ENCODE measurements at places on chromosomes 11 and 22.

- peak; percentile 20 for DNase-seq
Observed at GRCh38 chr11:101721270-101721669, 137.5 kb upstream of the TRPC6 start.

DNA sequence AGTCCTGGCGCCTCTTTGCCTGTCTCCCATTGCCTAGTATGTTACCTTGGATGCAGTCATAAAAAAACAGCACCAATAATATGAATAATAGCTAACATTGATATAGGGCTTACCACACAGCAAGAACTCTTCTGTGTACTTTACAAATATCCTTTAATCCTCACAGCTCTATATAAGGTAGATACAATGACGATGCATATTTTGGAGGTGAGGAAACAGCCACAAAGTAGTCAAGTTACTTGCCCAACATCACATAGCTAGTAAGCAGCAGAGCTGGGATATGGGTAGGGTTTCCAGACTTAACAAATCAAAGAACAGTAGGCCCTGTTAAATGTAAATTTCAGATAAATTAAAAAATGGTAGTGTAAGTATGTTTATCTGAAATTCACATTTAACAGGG, 128.8 kb downstream of the ST3GAL4 start:
- DNase-seq: no peak

DNA sequence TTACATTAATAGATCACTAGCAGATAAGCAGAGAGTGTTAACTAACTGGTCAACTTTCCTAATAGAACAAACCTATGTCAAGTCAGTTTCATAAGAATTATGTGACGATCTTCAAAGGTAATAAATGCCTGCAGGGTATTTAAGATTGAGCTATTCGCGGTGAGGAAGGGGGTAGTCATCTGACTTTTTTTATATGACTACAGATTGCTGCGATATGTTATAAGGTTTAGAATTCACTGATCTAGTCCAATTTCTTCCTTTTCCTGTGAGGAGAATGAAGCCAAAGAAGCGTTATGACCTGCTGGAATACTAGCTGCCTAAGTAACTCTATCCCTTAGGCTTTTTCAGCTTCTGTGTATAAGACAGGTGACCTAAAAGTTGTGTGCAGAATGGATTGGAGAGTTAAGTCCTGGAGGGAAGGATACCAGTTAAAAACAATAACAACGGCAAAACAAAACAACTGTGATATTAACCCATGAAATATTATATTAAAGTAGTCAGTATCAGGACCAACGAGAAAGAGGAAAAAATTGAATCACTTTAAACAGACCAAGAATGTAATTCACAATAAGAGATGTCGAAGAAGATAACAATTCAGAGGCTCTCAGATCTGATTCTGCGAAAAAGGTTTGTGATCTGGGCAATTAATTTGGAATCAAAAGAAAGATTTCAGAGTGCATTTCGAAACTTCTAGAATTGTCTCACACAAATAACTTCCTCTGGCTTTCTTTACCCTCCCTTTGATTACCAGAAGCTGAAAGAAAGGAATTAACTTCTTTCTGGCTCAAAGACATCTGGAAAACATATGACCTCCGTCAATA, 630 bp downstream of the CASP4 start:
- DNase-seq: no peak

GRCh38 chr22:38728871-38729796, 23.4 kb downstream of the GTPBP1 start:
- DNase-seq: no peak

DNA sequence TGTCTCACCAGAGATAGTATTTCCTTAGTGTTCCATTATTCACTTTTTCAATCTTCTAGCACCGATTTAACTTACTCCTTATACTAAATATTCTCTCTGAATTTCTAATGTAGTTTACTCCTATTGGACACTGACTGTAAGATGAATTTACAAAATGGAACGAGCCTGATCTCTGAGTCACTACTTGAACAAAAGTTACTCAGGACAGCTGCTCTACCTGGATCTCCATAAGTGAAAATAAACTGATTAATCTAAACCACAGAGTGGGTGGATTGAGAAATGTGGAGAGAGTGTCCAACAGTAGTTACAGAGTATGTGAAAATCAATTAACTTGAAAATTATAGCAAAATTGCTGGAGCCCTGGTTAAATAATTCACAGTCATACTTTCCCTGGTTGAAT, 141.7 kb upstream of the CHORDC1 start:
- DNase-seq: no peak

- no peak for DNase-seq
Observed at GRCh38 chr22:26333088-26333800, 95.8 kb upstream of the ASPHD2 start.

DNA sequence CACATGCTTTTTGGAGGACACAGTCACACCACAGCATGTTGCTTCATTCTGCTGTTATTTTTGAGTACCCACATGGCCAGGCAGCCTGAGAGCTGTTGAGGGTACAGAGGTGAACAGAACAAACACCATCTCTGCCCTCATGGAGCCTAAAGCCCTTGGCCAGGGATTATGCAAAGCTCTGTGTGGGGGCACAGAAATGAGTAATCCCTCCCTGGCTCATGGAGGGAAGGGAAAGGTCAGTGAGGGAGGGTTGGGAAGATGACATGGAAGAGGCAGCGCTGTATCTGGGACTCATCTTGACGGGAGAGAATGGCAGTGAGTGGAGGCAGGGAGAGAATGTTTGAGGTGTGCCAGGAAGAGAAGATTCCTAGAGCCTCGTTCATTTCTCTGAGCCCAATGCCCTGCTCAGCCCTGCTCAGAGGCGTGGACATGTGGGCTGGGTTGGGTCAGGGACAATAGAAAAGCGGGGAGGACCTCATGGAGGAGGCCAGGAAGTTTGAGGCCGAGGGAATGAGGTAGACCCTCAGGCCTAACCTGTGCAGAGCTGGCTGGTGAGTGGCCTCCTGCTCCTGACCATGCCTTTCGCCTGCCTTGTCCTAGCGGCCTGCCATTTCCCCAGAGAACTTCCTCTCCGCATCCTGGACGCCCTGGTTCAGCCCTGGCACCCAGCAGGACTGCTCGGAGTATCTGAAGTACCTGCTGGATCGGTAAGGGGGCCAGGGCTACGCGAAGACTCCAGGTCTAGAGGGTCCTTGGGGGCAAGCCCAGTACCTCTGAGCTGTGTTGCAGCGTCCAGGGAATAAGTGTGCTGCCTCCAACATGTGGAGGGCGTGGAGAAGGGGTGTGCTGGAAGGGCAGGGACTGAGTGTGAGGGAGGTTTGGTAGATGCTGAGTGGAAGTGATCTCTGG, 19.8 kb downstream of the USP35 start:
- no peak for DNase-seq

DNA sequence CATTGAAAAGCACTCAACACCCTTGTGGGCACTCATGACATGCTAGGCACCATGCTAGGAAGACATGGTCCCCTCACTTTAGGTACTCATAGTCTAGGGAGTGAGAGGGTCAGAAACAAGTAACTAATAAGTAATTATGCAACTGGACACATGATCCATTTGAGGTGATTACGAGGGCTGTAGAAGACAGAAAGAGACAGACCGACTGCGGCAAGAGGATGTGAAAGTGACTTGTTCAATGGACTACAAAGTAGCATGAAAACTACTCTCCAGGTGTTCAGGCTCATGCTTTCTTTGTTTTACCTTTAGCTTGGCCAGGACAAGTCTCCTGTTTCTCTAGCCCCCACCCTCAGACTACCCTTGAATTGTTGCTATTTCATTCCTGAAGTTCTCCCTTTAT, 310.8 kb upstream of the SORL1-AS1 start:
- no peak for DNase-seq

DNA sequence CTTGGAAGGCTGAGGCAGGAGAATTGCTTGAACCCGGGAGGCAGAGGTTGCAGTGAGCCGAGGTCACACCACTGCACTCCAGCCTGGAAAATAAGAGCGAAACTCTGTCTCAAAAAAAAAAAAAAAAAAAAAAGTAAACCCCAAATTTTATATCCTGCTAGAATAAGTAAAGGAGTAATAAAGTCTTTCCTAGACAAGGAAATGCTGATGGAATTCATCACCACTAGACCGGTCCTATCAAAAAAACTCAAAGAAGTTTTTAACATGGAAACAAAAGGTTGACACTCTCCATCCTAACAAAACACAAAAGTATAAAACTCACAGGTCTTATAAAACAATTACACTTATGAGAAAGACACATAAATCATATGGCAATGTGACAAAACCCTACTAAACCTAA, 213.9 kb downstream of the SBF2 start:
- no peak for DNase-seq

- DNase-seq: no peak
Observed at GRCh38 chr22:30495041-30495784, 10.3 kb downstream of the SEC14L4 start.

GRCh38 chr22:23862103-23862502, 4.4 kb downstream of the SLC2A11 start:
- DNase-seq: peak; percentile 34

GRCh38 chr11:87265979-87266378, 228.2 kb downstream of the TMEM135 start:
- DNase-seq: no peak

DNA sequence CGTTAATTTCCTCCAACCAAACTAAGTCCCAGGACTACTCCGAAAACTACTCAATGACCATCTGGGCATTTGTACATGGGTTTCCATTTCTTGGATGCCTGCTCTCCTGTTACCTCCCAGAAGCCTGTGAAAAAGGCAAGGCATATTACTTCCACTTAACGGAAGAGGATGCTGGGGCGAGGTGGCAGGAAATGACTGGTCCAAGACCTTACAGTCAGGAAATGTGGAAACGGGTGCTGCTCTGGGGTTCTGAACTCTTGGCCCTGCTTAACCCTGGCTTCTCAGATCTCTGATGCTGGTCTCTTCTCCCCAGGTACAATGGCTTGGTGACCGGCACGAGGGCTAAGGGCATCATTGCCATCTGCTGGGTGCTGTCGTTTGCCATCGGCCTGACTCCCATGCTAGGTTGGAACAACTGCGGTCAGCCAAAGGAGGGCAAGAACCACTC, 12.9 kb downstream of the ADORA2A start:
- DNase-seq: no peak

DNA sequence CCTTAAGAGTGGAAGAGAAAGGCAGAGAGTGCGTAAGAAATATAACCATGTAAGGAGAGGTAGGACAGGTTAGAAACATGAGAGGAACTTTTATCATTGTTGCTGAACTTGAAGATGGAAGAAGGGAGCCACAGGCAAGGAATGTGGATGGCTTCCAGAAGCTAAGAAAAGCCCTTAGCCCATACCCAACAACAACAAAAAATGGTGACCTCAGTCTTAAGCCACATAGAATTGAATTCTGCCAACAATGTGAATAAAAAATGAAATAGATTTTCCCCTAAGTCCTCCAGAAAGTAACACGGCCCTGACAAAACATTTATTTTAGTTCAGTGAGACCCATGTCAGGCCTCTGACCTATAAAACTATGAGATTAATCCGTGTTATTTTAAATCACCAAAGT, 767.3 kb downstream of the FAM181B start:
- DNase-seq: no peak

- no peak for DNase-seq
Observed at GRCh38 chr22:37115032-37115431, 5.5 kb upstream of the TMPRSS6 start.

GRCh38 chr11:113992459-113993110, 17.7 kb downstream of the HTR3A start:
- no peak for DNase-seq

DNA sequence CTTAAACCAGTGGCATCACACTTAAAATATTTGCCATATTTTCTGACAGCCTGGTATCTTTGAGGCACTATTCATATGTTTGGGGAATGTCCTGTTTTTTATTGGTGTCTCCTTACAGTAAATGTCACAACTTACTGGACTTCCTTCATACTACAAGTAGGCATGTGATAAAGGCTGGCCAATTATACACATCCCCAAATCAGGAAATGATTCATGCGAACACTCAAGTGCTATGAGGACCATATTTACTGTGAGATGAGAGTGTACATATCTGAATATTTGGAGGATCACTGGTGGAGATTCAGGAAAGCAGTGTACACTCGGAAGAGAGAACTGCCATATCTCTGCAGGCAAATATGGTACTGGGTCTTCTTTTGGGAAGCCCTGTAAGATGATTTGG, 913.8 kb upstream of the CHORDC1 start:
- DNase-seq: no peak

GRCh38 chr11:99925968-99926367, 761.1 kb upstream of the ARHGAP42 start:
- DNase-seq: no peak

- DNase-seq: peak; percentile 35
Observed at GRCh38 chr11:64268025-64268892, 16.2 kb downstream of the BAD start.

- no peak for DNase-seq
Observed at GRCh38 chr22:36921309-36922104, 8.1 kb downstream of the CSF2RB start.

- DNase-seq: peak; percentile 20
Observed at GRCh38 chr11:110712659-110713448, 617 bp upstream of the ARHGAP20 start.

GRCh38 chr22:44683237-44683636, 18.8 kb upstream of the PRR5 start:
- DNase-seq: no peak

GRCh38 chr11:19874266-19874665, 161.6 kb downstream of the NAV2 start:
- no peak for DNase-seq

DNA sequence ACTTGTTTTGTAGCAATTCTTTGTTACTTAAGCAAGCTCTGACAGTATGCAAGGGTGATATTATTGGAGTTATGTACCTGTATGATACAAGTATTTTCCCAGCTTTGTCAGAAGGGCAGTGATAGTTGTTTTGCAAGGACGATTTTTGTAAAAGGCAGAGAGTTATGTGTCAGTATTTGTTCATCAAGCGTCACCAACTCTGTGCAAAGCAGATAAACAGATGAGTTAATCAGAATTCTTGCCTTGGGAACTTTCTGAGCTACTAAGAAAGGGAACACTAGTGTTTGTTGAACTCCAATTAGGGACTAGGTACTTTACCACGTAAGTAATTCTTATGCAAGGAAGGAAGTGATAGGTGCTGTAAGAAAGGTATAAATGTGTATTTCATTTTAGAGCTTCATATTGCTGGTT, 1.4 kb downstream of the USP47 start:
- DNase-seq: peak; percentile 63

DNA sequence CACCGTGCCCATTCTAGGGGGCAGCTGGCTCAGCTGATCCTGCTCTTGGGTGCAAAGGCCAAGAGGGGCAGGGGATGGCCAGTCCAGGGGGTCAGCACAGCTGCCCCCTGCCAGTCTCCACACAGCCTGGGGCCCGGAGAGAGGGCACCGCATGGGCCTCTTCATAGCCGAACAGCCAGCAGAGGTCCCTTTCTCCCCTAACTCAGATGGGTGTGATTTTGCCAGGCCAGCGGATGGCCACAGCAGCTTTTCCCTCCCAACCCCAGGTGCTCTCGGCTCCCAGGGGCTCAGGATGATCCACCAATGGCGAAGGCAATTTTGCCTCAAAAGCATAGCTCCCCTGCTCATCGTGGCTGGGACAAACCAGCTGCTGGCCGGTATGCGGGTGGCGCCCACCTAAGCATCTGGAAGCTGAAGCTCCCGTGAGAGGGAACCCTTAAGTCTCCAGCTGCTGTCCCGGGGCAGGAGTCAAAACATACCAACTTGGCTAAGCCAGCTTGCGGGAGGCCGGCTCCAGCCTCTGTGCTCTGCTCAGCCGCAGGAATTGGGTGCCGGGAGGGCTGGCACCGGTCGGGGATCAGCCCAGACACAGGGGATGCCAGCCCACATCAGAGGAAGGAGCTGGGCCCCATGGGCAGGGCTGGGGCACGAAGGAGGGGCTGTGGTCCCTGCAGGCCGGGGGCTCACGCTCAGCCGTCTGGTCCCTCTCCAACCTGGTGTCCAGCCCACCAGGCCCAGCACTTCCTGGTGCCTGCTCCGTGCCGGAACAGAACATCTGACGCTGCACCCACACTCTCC, 30.5 kb upstream of the GNB1L start:
- no peak for DNase-seq

GRCh38 chr11:75714211-75714610, 3.4 kb upstream of the MOGAT2 start:
- no peak for DNase-seq

Data from brain microvascular endothelial cell (primary cell).